ENCODE measurements at places on chromosomes 6 and 20.

DNA sequence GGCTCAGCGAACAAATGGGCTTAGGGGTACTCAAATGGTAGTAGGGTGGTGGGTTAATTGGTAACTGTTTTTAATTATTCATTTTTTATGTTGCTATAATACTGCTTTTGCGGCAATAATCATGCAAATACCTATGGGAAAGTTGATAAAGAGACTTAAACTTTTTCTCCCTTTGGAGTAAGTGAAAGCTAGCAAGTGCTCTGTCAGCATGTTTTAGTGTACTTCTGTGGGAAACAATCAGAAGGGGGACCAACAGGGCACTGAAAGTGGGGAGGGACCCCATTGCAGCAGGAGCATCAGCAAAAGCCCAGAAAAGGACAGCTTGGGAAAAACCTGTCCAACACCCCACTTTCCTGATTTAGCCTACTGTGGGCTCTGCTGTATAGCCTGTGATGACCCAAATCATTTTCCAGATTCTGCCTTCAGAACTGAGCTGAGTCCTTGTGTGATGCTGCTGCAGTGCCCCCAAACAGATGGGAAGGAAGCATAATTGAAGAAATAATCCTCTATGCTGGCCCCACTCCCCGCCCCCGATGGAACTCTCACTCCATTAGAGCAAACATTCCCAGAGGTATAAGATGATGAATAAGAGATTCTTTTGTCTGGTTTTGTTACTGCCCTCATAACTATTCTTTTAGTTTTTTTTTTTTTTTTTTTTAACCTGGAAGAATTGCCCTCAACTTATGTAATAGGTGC lies 322.8 kb downstream of the CD83 start:
- no peak for DNase-seq

GRCh38 chr6:134468633-134469032 lies 150.7 kb upstream of the SGK1 start:
- DNase-seq: no peak

- DNase-seq: no peak
These were observed 550 bp downstream of the PLAGL2 start for GRCh38 chr20:32206760-32207625.

DNA sequence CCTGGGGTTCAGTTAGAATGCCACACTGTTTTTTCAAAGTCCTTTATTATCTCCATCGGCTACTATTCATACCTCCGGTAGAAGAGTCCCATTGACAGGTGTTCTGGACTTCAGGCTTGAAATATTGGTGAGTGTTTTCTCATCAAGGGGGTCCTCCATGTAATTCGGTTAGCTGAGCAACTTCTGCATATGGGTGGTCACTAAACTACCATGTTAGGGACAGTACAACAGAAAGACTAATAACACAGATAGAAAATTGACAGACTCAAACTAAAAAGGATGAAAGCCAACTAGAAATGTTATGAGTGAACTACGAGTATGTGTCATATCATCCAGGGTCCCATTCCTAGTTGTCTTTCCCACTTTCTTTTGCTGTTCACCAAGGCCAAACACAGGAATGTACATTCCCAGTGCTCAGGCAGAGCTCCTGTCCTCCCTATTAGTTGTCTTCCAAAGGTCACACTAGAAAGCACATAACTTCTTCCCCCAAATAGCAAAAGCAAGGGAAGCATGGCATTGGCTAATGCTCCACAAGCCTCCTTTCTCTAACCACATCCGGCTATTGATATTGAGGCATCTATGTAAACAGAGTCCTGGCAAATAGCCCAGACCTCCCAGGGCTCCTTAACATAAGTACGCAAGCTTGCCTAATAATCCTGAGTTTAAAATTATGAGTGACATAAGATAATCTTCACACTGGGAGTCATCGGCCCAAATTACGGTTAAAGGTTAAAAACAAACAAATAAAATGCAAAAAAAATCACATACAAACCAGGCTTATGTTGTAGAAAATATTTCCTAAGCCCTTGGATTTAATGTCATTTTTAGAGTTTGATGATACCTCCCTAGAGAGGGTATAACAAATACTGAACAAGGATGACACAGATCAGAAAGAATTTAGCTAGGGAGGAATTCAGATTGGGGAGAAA lies 13.2 kb downstream of the CCN2 start:
- DNase-seq: no peak

- DNase-seq: no peak
These were observed 904.3 kb downstream of the PHF3 start for GRCh38 chr6:64539917-64540316.

- no peak for DNase-seq
These were observed 703.6 kb upstream of the SLC35B3 start for GRCh38 chr6:9138936-9139335.

DNA sequence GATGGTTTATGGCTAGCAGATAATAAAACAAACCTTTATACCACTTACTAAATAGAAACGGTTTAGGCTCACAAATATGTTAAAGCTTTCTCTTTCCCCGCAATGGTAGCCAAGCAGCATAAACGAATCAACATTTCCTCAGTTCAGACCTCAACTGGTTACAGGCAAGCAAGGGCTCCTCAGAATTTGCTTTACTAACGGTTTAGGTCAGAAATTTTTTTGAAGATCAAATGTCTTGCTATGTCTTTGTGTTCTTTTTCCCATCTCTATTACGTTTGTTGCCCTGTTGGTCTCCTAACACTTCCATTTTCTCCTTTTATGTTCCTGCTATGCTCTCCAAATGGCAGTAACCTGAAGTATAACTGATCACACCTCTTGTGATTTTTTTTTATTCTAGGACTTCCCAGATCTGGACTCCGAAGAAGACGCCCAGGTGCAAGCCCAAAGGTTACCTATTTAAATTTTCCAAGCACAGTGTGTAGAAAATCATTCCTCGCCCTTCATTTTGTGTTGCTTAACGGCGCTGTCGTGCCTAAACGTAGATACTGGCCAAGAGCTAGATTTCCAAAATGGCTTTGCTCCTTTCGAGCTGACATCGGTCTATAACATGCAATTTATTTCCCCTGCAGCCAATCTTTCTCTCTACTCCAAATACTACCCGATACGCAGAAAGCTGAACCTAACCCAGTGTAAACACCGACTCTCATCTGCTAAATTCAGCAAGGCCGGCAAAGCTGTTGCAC lies 717 bp upstream of the ASF1A start:
- DNase-seq: peak; percentile 68

DNA sequence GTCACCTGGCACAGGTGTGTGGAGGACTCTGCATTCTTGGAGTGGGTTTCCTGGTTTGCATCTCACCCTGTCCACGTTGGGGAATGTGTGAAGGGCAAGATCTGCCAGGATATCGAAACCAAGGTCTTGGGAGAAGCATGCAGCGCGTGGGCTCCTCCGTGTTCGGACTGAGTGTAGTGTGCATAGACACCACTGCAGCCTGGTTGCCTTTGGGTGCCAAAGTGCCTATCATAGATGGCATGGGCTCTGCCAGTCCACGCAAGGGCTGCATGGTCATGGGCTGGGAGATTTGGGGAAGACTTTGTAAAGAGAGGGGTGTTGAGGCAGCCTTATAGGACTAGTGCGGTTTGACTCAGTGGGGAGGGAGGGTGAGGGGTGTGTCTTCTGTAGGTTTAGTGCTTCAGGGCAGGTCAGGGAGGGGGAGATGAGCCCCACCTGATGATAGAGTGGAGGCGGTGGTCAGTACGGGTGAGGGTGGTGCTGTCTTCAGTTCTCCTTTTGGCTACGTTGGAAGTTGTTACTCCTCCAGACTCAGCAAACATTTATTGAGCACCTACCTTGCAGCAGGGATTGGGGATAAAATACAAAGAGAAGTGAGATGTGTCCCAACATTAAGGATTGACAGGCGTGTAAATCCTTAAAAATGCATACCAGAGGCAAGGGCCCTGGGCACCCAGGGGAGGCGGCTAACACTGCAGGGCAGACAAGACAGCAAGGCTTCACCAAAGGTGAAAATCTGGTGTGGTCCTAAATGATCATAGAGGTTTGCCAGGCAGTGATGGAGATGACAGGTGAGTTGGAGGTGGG lies 28.3 kb downstream of the DUSP22 start:
- DNase-seq: no peak

DNA sequence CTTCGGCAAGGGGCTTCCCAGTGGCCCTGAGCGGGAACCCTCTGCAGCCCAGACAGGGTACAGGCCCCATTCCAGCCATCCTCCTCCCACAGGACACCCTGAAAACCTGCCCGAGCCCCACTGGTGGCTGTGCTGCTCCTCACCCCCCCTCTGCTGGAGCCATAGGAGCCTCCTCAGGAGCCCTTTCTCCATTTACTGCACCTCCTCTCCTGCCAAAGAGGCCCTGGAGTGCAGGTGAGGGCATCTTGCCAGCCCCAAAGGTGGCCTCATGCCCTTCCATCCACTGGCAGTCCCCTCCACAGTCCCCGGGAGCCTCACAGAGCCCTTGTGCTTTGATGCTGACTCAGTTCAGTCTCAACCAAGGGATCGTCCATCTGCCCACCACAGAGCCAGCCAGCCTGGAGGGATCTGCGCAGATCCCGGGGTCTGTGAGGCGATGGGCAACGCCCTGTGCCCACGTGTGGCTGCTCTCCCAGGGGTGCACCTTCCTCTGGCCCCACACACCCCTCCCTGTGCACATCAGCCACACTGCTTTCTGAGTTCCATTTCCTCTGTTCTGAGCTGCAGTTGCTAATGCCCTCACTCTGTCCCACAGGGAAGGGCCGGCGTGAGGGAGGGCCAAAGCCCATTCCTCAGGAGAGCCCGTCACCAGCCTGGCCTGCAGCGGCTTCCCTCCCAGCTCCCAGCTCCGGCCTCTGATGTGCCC lies 228.5 kb downstream of the DLL1 start:
- no peak for DNase-seq

GRCh38 chr20:50762045-50762422 lies 30.7 kb downstream of the PARD6B start:
- DNase-seq: no peak

GRCh38 chr6:99189823-99190721 lies 159.4 kb downstream of the FAXC start:
- no peak for DNase-seq

GRCh38 chr6:19837511-19838441 lies 606 bp downstream of the ID4 start:
- no peak for DNase-seq

DNA sequence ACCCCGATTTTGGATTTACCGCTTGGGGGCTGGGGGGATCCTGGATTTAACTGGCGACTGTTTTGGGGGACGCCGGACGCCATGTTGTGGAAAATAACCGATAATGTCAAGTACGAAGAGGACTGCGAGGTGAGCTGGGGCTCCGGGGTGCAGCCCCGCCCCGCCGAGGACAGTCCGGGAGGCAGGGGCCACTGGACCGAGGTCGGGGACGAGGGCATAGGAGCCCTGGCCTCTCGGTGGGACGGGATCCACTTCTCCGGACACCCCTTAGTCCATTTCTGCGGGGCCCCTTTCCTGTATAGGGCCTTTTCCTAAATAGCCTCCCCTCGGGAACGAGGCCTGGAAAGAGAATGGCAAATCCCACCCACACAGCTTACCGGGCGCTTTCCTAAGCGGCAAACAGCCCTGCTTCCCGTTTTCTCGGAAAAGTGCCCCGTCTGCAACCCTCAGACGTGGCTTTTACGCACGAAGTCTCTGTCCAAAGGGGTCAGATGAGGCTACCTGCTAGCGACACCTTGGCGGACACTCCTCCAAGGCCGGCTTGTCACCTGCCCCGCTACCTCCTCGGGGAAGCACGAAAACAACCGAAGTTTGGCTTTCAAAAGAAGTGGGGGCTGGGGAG lies 469 bp downstream of the TFAP2C start:
- no peak for DNase-seq

DNA sequence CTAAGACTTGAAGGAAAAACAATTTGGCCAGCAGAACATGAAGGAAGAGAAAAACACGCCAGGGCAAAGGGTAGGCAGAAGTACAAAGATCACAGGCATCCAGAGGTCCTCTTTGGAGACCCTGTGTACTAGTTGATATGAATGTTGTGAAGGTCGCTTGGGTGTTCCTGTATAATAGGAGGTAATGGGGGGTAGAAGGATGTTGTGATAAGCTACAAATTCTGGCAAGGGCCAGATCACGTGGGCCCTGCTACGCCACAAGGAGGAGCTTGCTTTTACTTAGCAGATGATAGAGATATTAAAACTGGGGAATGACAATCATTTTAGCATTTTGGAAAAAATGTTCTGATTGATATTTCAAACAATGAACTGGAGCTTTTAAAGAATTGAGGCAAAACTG lies 878 bp upstream of the HLA-DMA start:
- no peak for DNase-seq

DNA sequence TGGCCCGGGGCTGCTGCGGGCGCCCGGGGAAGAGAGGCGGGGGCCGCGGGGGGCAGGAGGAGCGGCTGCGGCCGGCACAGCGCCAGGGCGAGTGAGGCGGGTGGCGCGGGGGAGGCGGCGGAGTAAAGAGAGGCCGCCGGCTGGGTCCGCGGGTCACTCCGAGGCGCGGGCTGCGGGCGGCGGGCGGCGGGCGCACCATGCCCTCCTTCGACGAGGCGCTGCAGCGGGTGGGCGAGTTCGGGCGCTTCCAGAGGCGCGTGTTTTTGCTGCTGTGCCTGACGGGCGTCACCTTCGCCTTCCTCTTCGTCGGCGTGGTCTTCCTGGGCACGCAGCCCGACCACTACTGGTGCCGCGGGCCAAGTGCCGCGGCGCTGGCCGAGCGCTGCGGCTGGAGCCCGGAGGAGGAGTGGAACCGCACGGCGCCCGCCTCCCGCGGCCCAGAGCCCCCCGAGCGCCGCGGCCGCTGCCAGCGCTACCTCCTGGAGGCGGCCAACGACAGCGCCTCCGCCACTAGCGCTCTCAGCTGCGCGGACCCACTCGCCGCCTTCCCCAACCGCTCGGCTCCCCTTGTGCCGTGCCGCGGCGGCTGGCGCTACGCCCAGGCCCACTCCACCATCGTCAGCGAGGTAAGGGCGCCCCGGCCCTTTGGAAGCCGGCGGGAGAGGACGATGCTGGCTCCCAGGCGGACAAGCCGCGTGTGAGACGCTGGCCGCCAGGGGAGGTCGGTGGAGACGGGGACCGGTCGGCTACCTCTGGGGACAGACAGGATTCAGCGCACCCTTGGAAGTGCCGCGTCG lies at the start of gene SLC22A3:
SLC22A3 (plus strand) TSS at position 156 of the 797 bp plus-strand sequence; CDS start at position 198, 42 bp downstream.
- DNase-seq: peak; percentile 15

DNA sequence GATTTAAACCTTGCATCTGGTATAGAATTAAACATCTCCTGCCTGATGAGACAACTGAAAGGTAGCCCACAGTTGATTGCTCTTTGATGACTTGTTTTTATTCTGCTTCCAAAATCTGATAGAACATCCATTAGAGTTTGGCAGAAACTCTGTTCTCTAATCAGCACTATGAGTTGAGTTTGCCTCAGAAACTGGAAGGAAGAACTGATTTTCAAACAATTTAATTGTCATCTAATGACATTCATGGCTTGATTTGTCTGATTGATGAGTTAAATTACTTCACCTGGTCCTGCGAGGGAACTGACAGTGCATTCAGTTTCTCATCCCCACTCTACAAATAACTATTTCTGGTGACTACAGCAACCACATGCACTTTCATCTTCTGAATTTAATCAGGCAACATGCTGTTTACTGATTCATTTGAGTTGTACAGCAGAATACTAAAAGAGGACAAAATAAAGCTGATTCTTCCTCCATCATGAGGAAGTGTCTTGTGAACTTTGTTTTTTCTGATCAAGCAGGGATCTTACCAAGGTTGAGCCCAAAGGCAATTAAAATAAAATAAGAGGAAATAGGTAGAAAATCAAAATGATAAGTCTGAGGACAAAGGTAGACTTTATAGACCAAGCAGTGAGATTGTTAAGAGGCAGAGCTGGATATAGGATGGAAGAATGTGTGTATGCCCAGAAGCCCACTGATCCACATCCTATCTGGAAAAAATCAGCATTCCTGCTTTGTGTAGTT lies 15.7 kb upstream of the MRAP2 start:
- no peak for DNase-seq

- peak; percentile 90 for DNase-seq
These were observed 44.6 kb downstream of the SYNJ2 start for GRCh38 chr6:158026054-158026900.

- no peak for DNase-seq
These were observed 859.7 kb downstream of the EPHA7 start for GRCh38 chr6:92559611-92560010.
